SK-N-DZ (cell line): ENCODE measurements at places on chromosomes 12 and 14.

DNA sequence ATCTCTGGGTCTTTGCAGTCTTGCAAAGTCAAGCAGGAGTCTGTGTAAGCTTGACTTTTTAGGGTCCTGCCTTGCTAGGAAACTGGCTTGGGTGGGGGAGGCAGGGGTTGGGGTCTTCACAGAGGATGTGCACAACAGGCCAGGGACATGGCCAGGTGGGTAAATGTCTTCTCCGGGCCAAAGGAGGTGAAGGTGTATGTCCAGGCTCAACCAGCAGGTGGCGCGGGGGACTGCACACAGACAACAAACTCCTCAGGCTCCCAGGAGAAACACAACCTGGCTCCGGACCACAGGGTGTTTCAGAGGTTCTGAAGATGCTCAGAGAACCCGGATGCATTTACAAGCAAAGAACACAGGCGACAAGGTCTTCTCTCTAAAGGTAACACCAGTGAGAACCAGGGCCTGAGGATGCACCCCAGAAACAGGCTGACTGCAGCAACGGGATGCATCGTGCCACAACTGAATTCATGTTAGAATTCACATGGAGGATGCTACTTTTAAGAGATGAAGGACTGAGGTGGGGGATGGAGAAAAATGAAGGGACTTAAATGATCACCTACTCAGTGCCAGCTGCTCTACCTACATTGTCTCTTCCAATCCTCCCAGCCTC, 56.0 kb downstream of the PLEKHG3 start:
- peak; percentile 63 for DNase-seq

- no peak for DNase-seq
Observed at GRCh38 chr14:101813833-101814232, 52.3 kb downstream of the PPP2R5C start.

DNA sequence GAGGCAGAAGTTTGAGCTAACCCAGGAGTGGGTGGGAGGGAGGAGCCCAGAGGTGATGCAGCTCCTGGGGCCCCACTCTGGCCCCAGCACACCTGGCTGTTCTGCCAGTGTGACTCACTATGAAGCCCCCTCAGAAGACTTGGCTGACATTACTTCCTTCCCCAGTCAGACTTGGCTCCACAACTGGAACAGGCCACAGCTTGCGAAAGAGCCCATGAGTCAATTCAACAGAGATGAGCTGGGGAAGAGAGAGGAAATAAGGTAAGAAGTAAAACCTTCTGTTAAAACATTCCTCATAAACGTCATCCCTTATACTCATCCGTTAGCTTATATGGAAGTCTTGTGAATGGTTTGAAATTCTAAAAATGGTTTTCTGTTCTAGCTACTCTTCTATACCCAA, 245.9 kb downstream of the ADAMTS20 start:
- no peak for DNase-seq

- DNase-seq = no peak
Observed at GRCh38 chr14:65413739-65414045, 1.2 kb downstream of the FUT8 start.

DNA sequence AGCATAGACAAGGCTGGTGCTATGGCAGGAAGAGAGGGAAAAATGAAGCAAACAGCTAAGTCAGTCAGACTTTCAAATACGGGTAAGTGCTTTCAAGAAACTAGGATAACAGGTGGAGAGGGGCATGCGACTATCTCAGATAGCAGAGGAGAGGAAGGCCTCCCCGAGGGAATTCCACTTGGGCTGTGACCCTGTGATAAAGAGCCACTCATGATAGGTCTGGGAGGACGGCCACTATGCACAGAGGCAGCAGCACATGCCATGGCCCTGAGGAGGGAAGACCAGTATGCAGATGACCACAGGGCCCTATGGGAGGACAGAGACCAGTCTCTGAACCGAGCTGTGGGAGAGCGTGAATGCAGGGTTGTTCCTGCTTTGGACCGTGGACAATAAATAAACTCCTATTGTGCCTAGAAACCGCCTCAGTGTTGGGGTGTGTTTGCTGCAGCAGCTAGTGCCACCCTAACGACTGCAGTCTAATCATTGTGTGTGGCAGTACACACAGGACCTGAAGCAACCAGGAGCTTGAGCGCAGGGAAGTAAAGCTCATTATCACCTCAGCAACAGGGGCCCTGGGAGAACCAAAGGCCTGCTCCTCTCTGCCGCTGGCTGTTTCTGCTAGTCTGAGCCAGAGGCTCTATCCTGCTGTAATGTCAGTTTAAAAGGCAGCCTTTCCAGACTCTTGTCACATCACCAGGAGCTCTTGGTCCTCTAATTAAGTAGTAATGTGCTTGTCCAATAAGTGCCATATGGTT, 119.1 kb downstream of the CACNA1C start:
- DNase-seq = no peak

DNA sequence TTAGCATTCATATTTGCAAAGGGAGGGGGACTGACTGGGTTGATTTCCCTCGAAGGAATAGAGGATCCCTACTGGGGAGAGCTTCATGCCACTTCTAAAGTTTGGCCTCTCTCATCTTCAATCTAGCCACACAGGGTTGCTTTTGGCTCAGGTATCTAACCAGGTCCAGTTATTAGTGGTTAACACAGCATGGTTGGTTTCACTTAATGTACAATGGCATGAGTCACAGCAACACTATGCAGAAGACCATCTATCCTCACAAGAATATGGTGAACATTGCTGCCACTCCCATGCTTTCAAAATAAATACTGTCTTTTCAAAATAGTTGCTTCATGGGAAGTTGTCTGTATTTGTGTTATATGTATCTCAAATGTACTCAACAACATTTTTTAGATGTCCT, 6.6 kb upstream of the RAB3IP start:
- DNase-seq = no peak

DNA sequence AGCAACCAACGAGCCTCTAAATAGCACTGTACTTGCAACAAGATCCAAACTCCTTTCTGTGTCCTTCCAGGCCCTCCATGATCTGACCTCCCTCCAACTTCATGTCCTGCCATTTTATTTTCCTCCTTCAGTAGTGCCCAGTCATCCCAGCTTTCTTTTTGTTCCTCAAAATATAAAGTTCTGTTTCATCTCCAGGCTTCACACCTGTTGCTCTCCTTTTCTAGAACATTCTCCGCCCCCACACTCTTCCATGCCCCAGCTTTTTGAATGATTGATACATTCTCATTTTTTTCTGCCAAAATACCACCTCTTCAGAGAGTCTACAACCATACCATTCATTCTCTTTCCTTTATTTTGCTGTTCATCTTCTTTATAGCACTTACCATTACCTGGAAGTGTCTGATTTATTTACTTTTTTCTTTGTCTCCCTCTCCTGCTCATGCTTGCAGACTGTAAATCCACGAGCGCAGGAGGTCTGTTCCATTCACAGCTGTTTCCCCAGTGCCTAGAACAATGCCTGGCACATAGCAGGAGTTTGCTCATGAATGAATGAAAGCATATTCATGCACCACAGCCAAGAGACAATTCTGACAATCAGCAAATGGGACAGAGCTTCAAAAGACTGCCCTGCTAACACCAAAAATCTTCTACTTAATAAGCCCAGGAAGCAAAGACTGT, 296.4 kb downstream of the RPAP3 start:
- no peak for DNase-seq

DNA sequence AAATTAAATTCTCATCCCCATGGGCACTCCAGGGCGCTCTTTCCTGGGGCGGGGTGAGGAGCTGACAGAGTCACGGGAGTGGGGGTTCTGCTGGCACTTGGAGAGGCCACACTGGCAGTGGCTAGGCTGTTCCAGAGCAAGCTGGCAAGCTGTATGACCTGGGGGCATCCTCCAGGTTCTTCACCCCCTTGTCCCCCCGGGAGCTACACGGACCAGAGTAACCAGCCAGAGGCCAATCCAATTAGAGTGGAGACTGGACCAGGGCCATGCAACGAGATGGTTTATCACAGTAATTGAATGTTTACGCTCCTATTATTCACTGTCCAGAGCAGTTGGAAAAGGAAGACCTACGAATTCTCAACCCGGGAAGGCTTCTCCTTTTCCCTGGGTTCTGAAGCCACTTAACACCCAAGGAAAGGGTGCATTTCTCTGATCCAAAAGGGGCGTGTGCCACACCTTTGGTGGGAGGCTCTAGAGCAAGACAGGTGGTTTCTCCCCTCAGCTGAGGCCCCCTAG, 43.8 kb upstream of the PNMA1 start:
- no peak for DNase-seq
